ENCODE measurements at places on chromosomes 1 and 21. TPM values are rescaled to one million over a fixed set of nuclear protein-coding genes. Genes with fewer than 3 reads are reported as not detected.

The KCNN3 gene
- 4.3 TPM for total RNA-seq

The ANXA9 gene
- 0.77 TPM for total RNA-seq

DNA sequence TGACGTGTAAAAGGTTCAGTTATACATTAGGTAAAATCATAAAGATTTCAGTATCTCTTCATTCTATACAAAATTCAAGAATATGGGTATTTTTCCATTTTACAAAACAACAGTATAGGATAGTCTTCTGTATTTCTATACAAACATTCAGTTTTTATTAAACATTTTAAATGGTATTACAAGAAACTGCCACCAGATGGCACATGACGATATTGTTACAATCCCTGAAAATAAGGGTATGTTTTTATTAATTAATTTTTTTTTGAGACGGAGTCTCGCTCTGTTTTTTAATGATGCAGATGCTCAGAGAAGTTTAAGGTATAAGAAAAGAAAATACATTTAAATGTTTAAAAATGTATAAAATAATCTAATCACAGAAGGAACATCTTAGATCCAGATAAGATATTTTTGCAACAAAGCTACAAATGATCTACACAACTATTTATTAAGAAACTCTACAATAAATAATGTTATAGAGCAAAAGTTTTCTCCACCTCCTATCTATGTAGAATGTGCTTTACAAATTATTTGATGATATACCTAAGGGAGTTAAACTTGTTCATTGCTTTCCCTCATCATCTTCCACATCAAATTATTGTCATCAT lies 23.5 kb upstream of the RSBN1 start:
- H3K27me3 ChIP-seq: no peaks in the 10 kb centered on the region
- no peaks in the 10 kb centered on the region for H3K4me1 ChIP-seq
- DNase-seq: peak; percentile 42
- no peak overlapping the region for H3K27ac ChIP-seq
- no peak overlapping the region for H3K4me3 ChIP-seq

GRCh38 chr1:67611846-67612245 lies 73.2 kb upstream of the GADD45A start:
- H3K4me3 ChIP-seq: no peak overlapping the region
- no peaks in the 10 kb centered on the region for H3K27me3 ChIP-seq
- no peak overlapping the region for H3K27ac ChIP-seq
- no peak for DNase-seq
